Stimulated activated CD8-positive, alpha-beta memory T cell treated with anti-CD3 and anti-CD28 coated beads, Interleukin-7, amount 100 ng/mL, for 1 hour (primary cell): ENCODE measurements at places on chromosomes 12 and 14.

DNA sequence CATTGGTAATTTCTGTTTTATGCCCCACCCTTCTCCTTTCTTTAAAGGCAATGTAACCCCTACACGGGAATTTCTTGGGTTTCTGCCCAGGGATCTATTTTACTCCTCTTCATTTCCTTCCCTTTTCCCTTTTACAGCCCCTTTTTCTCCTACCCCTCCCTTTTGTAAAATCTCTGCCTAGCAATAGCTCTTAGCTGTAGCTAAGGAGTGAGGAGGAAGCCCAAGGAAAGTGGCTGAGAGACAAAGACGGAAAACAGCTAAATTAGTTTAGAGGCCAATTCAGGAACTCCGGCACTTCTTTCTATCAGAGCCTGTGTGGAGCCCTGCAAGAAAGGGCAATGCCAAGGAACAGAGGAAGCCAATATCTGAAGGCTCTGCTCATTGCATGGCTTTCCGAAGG is 40.3 kb downstream of the SOCS2 start:
- DNase-seq = no peak

- DNase-seq = no peak
Observed at GRCh38 chr12:64752833-64753238, 6.4 kb downstream of the GNS start.

DNA sequence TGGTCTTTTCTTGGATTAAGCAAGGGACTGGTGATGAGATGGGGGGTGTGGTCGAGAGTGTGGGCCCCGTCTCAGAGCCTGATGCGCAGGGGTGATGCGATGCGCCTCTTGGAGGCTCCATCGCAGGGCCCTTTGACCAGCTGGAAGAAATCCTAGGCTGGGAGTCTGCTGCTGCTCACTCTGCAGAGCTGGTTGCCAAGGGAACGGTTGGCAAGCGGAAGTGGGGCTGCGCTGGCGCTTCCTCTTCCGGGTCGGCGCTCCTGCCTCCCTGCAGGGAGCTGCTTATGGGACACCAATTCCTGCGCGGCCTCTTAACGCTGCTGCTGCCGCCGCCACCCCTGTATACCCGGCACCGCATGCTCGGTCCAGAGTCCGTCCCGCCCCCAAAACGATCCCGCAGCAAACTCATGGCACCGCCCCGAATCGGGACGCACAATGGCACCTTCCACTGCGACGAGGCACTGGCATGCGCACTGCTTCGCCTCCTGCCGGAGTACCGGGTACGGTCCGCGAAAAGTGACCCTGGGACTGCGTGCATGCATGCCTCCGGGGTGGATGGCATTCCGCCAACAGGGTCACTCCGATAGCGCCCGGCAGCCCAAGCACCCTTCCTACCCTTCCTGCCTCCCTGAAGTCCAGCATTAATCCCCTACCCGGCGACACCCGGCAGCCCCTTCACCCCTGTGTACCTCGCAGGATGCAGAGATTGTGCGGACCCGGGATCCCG is at the start of gene MYG1:
Gene MYG1 (plus strand): TSS at position 242 of the 727 bp plus-strand sequence. CDS start 43 bp downstream, at position 285.
- peak; percentile 64 for DNase-seq

DNA sequence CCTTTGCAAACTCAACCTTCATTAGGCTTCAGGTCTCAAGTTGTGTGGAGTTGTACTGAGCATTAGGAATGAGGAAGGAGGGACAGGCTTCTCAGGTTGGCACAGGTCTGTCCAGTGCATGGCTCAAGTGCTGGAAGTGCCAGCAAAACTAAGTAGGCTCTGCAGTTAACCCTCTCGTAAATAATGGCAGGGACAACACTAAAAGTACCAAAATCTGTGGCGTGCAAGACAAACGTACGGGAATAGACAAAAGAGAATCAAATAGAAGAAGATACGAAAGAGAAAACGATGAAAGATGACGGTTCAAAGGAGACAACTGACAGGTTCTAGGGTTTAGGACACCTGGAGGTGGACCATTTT is 612 bp downstream of the TRAPPC6B start:
- no peak for DNase-seq

DNA sequence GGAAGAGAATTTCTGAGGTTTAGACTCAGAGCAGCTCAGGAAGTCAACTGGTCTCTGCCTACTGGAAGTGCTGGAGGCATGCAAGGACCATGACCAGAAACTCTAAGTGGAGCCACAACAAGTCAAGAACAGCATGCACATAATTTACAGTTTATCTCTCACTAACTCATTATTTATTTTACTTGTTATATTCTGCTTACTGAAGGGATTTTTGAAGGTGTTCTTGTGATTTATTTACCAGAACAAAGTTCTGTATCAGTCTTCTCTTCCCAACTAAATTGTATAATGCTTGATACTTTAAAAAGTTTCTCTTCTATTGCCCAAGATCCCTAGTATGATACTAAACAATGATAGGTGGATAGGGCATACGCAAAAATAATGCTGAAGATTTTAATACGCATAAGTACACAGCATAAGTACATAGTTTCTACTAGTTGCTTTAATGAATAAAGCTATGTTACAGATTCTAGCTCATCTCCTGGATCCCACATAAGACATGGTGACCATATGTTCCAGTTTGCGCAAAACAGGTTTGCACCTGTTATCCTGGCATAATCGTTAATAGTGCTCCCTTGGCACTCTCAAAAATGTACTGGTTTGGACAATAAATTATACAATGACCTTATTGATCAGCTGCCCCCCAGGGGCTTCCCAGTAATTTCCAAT is 11.6 kb upstream of the SPTB start:
- DNase-seq = no peak

DNA sequence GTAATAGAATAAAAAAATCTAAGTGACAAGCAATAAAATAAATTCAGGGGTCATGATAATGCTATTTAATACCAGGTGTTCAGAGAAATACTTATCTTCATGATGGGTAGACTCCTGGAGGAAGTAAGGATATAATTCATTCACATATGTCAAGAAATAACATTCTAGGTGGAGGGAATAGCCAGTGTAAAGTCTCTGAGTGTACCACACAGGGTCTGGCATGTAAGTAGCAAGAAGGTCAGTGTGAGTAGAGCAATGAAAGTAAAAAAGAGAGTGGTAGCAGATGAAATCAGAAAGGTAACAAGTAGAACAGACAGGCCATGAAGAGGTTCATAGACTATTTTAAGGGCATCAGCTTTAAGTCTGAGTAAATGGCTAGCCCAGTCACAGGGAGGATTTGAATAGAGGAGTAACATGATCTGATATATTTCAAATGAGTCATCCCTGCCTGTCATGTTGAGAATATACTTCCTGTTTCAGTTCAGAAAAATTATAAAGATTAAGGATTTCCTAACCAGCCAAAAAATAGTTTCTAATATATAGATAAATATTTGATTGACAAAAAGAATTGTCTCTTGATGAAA is 519.9 kb downstream of the C12orf50 start:
- DNase-seq = no peak

- no peak for DNase-seq
Observed at GRCh38 chr12:103924761-103925641, 5.2 kb upstream of the HSP90B1 start.

- DNase-seq = no peak
Observed at GRCh38 chr12:130953771-130954543, at the start of gene ADGRD1. TSS of gene ADGRD1 (plus strand) at chr12:130953907. CDS start at chr12:130954466, 559 bp downstream.

GRCh38 chr12:54711669-54712068 is 63.5 kb upstream of the DCD start:
- no peak for DNase-seq

GRCh38 chr12:21478756-21479455 is 22.5 kb downstream of the RECQL start:
- DNase-seq = no peak

DNA sequence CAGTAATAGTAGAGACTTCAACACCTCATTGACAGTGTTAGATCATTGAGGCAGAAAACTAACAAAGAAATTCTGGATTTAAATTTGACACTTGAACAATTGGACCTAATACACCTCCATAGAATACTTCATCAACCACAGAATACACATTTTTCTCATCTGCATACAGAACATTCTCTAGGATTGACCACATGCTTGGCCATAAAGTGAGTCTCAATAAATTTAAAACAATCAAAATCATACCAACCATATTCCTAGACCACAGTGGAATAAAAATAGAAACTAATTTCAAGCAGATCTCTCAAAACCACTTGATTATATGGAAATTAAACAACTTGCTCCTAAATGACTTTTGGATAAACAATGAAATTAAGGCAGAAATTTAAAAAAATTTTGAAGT is 82.3 kb downstream of the SLC38A4 start:
- DNase-seq = no peak

GRCh38 chr12:57233357-57234232 is 4.1 kb downstream of the SHMT2 start:
- DNase-seq = no peak

GRCh38 chr14:70013271-70013873 is 134.2 kb downstream of the SMOC1 start:
- no peak for DNase-seq

DNA sequence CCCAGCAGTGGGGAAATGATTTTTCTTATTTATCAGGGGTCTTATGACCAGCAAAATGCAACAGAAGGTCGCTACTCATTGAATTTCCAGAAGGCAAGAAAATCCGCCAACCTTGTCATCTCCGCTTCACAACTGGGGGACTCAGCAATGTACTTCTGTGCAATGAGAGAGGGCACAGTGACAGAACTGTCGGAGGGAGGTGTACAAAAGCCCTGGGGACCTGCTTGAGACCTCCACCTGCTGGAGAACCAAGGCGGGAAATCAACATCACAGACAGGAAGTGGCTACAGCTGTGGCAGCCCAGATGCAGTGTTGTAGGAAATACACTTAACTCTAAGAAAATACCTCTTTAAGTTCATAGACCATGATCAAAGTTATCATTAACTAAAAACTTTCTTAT is 250.9 kb upstream of the OR4E1 start:
- DNase-seq = peak; percentile 38

- no peak for DNase-seq
Observed at GRCh38 chr12:17348311-17348710, 741.7 kb downstream of the RERGL start.
